COR-L47 (cell line): ENCODE measurements at places on chromosomes 3 and 15.

- DNase-seq, result no peak
These were observed 166.9 kb upstream of the UMPS start for GRCh38 chr3:124563376-124563775.

- no peak for DNase-seq
These were observed 657.5 kb downstream of the GRM7 start for GRCh38 chr3:7518456-7518855.

GRCh38 chr3:172089250-172089649 lies 49.9 kb downstream of the FNDC3B start:
- DNase-seq, result no peak

- no peak for DNase-seq
These were observed 107.2 kb upstream of the ABHD17C start for GRCh38 chr15:80587816-80588456.

DNA sequence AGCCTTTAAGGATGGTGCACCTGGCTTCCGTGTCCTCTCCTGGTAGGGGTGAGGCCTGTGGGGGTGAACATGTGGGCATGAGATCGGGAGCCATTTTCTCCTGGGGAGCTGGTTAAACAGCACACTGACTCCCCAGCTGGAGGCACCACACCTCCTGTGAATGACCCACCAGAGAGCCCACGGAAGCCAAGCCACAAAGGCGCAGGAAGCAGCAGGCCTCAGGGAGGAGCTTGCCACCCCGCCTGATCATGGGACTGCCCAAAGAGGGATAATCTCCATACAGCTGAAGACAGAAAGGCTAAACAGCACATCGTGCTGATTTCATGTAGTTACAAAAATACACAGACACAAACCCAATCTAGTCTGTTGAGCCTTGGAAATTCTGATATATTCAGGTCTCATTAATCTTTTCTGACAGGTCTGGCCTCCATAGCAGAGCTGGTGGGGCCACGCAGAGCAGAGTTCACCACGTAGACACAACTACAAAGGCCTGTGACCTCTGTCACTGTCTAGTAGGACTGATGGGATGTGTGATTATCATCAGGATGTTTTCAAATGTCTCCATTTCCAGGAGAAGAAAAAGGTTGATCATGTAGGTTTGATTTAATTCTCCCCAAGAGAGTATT lies 75.2 kb downstream of the DUT start:
- DNase-seq, result no peak

GRCh38 chr3:142276781-142277180 lies 51.4 kb upstream of the GK5 start:
- DNase-seq, result no peak

DNA sequence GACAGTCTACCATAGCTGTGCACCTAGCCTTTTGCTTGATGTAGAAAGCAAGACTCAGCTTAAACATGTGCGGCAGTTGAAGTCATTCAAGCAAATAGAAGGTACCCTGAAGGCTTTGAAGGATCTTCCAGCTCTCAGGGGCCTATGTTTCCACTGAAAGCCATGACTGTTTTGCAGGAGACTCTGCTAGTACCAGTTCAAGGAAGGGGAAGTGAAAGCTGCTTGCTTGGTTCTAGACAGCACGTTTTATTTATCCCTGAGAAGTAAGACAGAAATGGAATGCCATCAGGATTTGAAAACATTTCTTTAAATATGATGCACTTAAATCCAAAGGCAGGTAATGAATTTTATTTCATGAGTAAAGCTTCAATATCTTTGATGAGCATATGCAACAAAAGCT lies 311.4 kb downstream of the PDCD6IP start:
- no peak for DNase-seq

- DNase-seq, result no peak
These were observed 15.5 kb upstream of the NCEH1 start for GRCh38 chr3:172726380-172726779.

- no peak for DNase-seq
These were observed 95.1 kb downstream of the LRIG1 start for GRCh38 chr3:66405701-66406091.

- DNase-seq, result no peak
These were observed 374.4 kb downstream of the LPP start for GRCh38 chr3:188528396-188528795.

GRCh38 chr15:52008698-52009434 lies 10.2 kb upstream of the MAPK6 start:
- peak; percentile 70 for DNase-seq

DNA sequence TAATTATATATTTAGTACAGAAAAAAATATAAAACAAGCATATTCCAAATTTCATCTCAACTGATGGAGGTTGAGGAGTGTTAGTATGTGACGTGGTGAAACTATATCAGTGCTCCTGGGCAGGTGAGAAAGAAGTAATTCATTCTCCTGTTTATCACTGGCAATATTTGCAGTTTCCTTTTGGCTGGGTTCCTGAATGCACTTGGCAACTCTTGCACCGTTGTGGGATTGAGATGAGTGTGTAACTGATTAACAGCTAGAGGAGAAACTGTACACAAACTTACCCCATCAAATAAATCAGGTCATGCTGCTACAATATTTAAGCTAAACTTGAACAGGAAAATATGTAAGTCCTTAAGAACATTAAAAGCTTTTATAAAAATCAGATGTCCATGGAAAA lies 2.1 kb upstream of the ATP13A4 start:
- peak; percentile 67 for DNase-seq

GRCh38 chr3:40200692-40201316 lies 108.7 kb upstream of the EIF1B start:
- DNase-seq, result no peak

GRCh38 chr3:46935168-46935858 lies 41.2 kb downstream of the CCDC12 start:
- DNase-seq, result no peak

DNA sequence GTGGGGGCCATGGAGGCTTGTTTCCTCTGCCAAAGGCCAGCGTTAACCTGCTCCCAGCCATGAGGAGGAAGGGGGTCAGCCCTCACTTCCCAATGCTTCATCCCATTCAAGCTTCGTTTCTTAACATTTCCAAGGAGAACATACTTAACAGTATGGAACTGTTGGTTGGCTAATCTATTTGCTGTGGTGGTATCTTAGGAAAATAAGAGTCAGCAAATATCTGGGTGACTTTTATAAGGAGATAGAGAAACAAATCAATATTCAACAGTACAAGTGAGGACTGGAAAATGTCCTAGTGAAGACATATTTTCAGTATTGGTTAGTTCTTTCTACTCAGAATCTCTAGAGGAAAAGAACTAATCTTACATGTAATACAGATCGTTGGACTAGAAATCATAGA lies 223.8 kb upstream of the ARRDC4 start:
- DNase-seq, result no peak

- no peak for DNase-seq
These were observed 322.8 kb upstream of the NAALADL2 start for GRCh38 chr3:174536319-174536718.

- no peak for DNase-seq
These were observed 583 bp upstream of the RBSN start for GRCh38 chr3:15099364-15100098.

- DNase-seq, result no peak
These were observed 40.7 kb downstream of the KBTBD12 start for GRCh38 chr3:127955728-127956127.

- DNase-seq, result no peak
These were observed at the start of gene CHRD for GRCh38 chr3:184379358-184380184. TSS of gene CHRD (plus strand) at chr3:184380054. CDS start at chr3:184380319, 265 bp downstream.

DNA sequence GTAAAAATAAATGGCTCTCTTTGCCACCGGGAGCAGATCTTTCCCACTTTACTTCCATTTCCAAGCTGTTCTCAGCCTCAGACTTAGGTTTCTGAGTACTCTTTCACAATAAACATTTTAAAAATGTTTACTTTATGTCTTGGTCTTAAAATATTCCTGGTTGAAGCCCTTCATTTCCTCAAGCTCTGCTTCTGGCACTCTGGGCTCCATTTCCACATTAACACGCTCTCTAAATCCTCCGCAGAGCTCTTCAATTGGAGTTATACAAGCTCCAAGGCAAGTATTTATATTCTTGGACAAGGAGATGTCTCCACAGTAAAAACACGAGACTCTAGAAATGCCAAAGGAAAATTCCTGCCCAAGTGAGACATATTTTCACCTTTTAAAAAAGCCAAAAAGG lies 169.3 kb downstream of the GREM1 start:
- no peak for DNase-seq

DNA sequence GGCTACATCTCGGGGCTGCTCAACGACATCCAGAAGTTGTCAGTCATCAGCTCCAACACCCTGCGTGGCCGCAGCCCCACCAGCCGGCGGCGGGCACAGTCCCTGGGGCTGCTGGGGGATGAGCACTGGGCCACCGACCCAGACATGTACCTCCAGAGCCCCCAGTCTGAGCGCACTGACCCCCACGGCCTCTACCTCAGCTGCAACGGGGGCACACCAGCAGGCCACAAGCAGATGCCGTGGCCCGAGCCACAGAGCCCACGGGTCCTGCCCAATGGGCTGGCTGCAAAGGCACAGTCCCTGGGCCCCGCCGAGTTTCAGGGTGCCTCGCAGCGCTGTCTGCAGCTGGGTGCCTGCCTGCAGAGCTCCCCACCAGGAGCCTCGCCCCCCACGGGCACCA lies 17.0 kb downstream of the ANKRD63 start:
- DNase-seq, result no peak

- peak; percentile 51 for DNase-seq
These were observed 9.8 kb downstream of the ONECUT1 start for GRCh38 chr15:52780172-52780980.

DNA sequence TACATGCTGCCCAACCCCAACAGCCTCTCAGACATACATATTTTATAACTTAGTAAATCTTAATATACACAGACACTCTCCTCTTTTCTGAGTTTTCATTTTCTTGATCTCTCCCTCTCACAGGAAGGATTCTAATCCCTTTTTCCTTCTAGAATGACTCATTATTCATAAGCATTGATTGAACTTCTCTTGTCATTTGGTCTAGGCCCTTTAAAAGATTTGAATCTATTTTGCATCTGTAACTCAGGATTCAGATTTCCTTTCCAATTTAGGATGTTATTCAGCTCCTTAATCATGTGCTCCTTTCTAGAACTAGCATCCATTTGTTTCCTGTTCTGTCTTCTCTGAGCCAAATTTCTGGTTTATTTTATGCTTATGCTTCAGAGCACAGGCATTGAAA lies 624.5 kb upstream of the SGO1 start:
- no peak for DNase-seq

DNA sequence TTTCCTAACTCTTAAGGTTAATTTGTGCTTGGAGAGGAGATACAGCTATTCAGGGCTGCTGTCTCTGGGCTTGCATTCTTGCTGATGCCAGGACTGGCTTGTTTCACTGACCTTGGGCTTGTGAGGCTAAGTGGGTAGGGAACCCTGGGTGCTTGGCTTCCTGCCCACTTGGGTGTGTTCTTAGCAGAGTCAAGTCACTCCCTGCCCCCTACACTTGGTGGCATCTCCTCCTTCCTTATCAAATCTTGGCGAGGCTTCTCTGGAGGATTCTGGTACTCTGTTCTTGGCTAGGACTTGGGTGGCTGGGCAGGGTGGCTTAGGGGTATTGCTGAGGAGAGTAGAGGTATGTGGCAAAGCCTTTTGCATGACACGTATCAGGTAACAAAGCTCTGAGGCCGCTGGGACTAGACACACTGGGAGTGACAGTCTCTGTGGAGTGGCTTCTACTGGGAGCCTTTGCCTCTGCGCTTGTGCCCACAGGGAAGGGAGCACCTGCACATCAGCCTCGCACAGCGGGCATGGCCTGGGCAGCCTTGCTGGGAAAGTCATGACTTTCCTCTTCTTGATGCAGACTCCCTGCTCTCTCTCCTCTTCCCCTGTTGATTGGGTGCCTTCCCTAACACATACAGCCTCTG lies 41.8 kb downstream of the CHCHD6 start:
- peak; percentile 34 for DNase-seq

DNA sequence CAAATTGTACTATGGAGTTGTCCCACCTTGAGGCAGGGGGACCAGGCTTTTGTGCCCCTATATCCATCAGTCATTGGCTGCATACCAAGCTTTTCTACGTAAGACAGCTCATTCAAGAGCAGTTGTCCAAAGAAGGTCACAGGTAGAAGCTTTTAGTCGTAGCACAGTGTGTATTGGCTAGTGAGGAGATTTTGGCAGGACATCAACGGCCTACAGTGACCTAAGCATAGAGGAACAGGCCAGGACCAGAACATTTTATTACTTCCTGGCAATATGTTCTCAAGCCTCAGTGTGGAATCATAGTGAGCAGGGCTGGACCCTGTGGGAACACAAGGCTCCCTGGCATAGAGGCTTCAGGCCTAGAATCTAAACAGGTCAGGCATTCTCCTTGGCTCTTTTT lies 105.4 kb upstream of the ANKRD28 start:
- DNase-seq, result no peak

DNA sequence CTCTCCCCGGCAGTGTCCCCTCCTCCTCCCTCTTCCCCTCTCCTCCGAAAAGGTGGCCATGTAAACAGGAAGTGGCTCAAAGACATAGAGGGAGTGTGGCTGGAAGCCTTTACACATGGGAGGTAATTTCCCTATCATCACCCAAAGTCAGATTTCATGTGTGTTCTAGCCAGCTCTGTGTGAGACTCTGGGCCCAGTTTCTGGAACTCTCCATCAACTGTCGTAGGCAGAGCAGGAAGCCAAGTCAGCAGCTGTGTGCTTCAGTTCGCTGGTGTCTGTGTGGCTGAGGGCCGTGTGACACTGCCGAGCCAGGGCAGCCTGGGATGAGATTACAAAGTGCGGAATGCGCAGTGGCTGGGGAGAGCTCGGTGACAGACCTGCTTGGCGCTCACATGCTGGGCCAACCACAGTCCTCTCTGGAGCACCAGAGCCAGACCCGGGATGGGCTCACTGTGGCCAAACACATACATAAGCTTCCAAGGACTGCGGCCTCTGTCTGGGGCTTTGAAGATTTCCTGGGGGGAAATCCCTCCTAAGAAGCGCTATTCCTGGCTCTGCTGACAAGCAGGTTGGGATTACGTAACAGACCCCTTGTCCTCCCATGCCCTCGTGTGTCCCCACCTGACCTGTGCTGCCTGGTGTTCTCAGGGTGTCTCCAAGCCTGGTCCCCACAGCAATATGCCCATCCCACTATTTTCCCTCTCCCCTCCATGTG lies 50.7 kb downstream of the UMPS start:
- DNase-seq, result no peak

- DNase-seq, result no peak
These were observed 39.4 kb downstream of the THSD4 start for GRCh38 chr15:71154607-71155200.

GRCh38 chr15:98002866-98003265 lies 42.4 kb downstream of the ARRDC4 start:
- DNase-seq, result no peak

DNA sequence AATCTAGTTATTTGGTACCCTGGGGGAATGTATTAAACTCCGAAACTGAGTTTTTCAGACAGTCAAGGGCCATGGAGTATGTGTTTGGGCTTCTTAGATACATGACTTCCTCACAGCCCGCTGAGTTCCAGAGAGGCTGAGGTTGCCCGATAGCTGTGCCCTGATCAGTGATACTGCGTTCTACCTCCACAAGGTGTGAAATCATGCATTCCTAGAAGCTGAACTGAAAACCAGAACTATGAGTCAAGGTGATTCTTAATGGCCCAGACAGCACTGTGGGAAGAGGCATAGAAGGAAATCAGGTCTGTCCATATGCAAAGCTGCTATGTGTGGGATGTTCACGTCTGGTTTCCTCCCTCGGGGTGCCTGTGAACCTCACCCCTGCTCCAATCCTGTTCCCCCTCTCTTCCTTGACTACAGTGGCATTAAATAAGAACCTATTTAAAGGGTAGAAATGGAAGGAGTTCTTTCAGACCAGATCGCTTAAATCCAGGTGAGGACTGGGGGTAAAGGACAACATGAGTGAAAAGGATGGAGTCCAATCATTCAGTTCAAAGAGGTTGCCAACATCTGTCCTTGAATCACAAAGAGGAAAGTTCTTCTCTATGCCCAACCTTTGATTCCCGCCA lies 74.3 kb downstream of the MYO1E start:
- DNase-seq, result no peak
